CD4-positive, alpha-beta T cell treated with Interleukin-6 at 100 ng/mL for 8 hours (primary cell): ENCODE measurements at places on chromosomes 7 and 10.

GRCh38 chr10:81179805-81180452 lies 642.2 kb downstream of the SH2D4B start:
- no peak for DNase-seq

DNA sequence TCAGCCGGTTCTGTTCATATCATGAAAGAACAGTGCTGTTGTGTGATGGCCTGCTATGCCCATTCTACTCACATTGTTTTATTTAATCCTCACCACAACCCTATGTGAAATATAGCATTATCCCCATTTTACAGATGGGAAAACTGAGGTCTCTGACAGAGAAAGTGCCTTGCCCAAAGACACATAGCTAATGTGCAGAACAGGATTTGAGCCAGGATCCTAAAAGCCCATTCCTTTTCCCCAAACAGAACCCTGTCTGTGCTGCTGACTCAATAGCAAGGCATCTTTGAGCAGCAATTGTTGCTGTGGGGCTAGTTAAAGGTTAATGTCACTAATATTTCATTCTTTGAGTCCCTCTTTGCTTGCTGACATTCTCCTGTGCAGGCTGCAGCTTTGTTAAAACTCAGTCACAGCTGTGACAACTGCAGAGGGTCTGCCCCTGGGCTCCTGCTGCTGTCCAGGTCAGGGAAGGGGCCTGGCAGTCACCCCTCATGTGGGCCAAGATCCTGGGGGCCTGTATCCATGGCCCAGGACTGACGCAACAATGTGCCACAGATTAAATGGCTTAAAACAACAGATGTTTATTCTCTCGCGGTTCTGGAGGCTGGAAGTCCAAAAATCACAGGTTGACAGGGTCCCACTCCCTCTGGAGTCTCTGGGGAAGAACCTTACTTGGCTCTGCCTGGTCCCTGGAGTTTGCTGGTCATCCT lies 40.4 kb downstream of the AFAP1L2 start:
- no peak for DNase-seq

- no peak for DNase-seq
These were observed 114.1 kb downstream of the VIPR2 start for GRCh38 chr7:159030490-159031134.

DNA sequence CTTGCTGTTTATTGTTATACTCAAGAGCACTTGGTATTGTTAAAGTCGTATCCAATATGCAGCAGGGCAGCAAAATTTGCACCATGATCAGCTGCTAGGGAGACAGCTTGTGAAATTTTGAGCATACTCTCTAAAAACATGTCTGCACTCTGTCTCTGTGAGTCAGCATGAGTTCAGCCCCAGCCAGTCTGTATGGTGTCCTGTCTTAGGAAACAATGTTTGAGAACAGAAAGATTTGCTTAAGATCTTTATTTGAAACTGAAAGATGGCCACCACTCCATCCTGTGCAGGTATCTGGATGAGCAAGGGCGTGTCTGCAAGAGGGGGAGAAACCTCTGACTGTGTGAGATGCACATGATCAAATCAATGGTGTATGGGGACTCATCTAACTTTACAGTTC lies 97.1 kb downstream of the GNAI1 start:
- no peak for DNase-seq

DNA sequence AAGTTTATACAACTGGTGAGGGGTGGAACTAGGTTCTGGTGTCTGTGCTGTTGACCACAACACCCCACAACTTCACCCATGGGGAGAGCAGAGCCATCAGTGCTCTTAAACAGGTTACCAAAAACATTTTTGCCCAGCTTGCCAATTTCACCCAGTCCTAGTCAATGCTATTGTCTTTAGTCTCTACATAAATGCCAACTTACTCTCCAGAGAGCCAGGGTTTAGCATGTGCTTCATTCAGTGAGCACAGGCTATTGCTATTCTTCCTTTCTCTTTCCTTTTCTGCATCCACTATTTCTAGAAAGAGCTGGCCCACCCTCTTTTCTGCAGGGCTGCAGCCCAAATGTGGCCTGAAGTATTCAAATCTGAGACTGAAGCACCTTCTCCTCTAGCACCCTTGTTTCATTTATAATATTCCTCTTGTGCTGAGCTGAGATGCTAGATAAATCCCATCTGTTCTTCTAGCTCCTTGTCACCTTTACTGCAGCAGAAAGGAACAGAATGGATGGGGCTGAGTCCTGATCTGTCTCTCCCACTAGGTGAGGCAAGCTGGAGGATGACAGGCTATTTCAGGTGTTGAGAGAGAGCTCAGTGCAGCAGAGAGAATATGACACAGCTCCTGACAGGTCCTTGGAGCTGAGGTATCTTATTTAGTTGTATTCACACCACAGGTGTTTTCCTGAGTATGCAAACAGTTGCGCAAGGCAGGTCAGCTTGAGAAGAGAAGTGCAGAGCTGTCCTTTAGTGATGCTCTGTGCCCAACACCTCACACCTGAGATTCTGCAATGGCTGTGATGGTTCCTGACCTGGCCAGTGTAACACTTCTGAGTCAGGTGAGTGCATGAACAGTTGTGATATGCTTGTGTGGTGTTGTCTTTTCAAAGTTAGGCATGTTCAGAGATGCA lies 819.2 kb downstream of the CCSER2 start:
- no peak for DNase-seq

GRCh38 chr10:86311906-86312305 lies 54.7 kb downstream of the GRID1 start:
- DNase-seq, result no peak

GRCh38 chr7:36404639-36405408 lies 15.2 kb downstream of the ANLN start:
- DNase-seq, result no peak

DNA sequence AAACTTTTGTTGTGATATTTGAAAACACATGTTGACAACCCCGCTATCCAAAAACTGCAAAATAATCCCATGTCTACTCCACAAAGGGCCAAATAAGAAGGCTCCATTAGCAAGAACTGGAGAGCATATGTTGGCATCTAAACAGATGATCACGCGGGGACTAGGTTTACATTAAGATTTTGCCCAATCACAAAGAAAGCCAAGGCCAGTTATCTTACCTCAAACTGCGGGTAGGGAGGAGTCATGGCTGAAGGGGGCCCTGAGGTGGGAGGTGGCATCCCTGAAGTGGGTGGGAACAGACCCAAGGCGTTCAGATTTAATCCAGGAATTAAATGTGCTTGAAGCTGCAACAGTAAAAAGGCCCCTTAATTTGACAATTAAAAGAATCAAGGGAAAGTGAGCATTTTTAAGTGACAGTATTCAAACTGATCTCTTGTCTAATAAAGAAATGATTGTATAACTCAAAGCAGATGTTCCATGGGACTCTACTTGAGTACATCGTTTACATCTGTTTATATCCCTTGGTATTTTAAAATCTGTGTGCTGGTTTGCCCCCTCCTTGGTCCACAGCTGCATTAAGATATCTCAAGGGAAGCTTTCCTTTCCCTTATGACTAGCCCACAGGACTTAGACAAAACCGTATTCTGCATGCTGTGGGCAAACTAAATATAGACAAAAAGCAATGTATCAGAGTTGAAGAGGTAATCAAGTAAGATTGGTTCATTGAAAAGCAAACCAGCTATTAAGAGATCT lies 42.9 kb downstream of the MALSU1 start:
- no peak for DNase-seq

DNA sequence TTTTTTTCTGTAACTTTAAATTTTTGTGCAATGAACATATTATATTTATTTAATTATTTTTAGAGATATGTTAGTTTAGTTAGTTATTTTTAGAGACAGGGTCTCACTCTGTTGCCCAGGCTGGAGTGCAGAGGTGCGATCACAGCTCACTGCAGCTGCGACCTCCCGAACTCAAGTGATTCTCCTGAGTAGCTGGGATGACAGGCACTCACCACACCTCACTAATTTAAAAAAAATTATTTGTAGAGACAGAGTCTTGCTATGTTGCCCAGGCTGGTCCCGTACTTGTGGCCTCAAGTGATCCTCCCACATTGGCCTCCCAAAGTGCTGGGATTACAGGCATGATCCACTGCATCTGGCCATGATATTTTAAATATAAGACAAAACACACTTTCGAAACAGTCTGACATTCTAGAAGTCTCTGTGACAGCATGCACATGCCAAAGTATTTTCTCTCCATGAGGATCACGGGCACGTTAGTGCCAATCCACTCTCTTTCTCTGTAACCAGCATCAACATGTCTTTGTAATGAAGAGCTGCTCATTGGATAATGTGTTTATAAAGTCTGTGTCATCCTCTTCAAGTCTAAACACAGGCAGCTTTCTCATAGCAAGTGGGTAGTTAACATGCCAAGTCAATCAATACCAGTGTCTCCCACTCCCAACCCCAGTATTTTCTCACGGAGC lies 137.4 kb downstream of the GLI3 start:
- DNase-seq, result no peak

- DNase-seq, result no peak
These were observed 108.8 kb upstream of the PCLO start for GRCh38 chr7:83271212-83272099.

DNA sequence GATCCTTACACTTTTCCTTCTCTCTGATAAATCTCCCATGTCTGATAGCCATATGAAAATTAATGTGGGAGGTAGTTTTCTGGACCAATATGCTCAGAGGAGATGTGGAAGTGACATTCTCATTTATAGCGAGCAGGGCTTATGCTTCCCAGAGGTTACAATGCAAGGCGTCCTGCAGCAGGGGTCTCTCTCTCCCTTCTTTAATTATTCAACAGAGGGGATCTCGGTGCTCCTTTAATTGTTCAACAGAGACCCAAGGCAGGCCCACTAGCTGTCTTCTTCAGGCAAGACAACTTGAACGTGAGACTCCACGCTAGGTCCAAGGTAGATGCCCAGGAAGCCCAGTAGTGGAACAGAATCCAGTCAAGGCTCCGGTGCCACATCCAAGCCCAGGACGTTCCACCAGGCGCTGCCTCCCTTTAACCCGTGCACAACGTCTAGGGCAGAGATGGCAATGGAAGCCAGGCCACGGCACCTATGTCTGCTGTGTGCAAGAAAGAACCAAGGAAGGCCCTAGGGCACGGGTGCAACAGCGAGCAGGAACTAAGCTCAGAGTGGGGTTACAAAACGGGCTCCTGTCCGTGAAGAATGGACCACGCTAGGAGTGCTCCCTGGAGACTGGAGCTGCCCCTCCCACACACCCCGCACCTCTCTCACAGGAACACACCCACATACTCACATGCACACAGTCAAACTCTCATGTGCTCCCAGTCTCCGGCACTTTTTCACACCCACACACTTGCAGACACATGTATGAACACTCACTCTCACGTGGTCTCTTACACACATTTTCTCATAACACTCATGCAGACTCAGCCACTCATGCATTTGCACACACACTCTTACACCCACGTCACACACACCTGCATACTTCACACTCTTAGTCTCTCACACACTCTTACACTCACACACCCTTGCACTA lies 230.4 kb downstream of the TNS3 start:
- DNase-seq, result no peak

GRCh38 chr7:120442838-120443237 lies 169.9 kb downstream of the KCND2 start:
- no peak for DNase-seq
